ENCODE measurements at places on chromosomes 5 and 9.

DNA sequence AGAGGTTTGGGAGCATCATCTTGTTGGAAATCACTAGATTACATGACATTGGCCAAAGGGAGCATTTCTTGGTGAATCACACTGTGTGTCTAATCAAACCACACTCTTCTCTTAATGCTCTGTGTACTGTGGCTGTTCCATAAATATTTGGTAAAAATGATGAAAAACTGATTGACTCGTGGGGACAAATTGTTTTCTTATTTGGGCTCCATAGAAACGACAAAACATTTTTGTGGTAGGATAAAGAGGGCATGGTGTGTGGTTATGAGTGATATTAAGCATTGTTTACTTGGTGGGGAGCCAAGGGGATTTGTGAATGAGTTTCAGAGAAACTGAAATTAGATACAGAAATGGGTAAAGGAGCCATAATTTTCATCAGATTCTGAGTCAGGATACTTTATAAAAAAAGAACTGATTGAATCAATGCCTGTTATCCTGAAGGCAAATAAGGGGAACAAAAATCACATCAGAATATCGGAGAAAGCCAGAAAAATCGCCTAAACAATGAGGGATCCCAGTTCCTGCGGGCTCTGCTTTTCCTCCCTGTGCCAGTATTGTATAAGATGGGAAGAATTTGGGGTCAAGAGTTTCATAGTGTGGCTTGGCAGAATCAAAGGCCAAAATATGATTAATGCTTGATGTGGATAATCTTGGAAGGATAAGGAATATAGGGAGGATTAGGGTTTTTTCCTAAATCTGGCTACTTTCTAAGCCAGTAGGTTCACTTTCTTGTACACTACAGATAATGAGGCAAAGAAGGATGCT is 33.3 kb downstream of the FBXL7 start:
- no peak for DNase-seq

- DNase-seq: no peak
Measured at GRCh38 chr5:151624476-151624875, 33.3 kb upstream of the FAT2 start.

DNA sequence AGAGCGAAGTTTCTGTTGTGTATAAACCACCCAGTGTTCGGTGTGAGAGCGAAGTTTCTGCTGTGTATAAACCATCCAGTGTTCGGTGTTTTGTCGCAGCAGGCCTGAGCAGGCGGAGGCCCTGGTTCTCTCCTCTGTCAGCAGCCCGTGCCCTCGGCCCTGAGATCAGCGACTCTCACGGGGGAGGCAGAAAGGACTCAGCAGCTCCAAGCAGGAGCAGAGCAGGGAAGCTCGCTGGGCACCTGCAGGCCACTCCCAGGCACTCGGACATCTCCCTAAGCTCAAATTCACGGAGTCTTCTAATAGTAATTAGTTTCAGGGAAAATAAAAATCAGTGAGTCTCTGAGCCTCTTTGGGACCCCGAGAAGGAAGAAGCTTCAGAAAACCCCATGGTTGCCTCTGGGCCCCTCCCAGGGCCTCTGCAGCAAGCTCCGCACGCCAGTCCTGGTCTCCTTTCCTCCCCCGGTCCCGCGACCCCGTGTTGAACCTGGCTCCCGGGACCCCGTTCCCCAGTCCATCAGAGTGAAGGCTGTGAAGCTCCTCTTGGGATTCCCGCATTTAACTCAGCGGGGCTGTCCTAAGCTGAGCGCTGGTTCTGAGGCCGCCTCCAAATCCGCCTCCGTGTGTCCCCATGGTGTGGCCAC is 81.9 kb upstream of the ADAMTS2 start:
- no peak for DNase-seq

DNA sequence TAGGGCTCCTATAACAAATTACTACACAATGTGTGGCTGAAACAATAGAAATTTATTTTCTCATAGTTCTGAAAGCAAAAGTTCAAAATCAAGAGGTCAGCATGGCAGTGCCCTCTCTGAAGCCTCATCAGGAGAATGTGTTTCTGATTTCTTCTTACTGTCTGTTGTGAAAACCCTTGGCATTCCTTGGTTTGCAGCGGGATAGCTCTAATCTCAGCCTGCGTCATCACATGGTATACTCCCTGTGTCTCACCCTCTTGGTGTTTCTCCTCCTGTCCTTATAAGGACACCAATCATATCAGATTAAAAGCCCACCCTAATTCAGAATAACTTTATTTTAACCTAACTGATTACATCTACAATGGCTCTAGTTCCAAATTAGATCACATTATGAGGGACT is 87.5 kb upstream of the CDH9 start:
- DNase-seq: no peak

DNA sequence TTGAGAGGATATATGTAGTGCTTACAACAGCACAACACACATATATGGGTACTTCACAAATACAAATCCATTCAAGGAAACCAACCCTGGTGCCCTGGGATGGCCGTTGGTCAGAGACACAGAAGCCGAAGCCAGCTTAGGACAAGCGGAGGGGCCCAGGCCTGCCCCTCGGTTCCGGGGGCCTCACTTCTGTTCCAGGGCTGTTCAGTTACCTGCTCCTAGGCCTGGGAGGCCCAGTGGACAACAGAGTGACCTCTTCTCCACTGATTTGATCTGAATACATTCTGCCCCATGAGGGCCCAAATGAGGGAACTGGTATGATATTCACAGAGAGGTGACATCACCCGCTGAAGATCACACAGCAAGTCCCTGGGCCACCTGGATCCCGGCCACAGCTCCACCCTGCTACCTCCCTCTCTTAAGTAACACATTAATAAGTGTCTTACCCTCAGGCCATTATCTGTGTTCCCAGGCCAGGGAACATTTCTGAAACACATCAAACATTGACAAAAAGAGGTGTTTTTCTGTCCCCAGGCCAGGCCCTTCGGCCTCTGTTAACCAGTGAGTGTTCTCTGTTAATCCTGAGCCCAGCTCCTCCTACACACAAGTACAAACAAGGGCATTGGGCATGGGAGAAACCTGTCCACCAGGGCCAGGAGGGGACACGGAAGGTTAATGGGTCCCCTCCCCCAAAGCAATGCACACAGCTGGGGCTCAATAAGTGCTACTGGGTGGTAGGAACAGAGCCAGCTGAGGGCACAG is 4.5 kb upstream of the GRHPR start:
- no peak for DNase-seq

GRCh38 chr5:64872044-64872443 is 103.3 kb downstream of the CWC27 start:
- no peak for DNase-seq

- no peak for DNase-seq
Measured at GRCh38 chr5:92588876-92589275, 992.1 kb downstream of the NR2F1-AS1 start.

- no peak for DNase-seq
Measured at GRCh38 chr9:74953235-74953751, 581 bp upstream of the C9orf40 start.

DNA sequence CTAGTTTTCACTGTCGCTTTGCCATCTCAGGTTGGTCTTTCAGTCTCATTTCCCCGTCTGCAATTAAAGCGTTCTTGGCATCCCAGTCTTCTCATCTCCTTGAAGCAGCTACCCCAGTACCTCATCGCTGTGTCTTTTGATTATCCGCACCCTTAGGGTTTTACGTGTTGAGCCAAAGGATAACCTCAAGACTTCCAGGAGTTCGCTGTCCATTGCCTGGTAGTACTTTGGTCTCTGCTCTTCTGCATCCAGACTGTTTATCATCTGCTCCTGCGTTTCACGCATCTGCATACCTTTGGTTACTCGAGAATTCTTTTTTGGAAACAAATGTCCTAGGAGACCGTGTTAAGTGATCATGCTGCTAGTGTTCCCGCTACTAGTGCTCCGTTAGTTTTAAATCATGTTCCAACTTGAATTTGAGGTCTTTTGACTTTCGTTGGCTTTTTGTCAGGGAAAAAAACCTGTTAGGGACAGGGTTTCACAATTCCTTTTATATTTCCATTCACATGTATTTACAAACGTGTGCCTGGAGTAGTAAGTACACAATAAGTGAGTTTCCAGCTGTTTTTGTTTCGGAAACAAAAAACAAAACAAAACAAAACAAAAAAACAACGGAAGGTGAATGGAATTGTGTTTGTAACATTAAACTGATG is 888 bp downstream of the RABGAP1 start:
- no peak for DNase-seq

- DNase-seq: no peak
Measured at GRCh38 chr5:132817011-132817410, 3.9 kb downstream of the SOWAHA start.

- DNase-seq: no peak
Measured at GRCh38 chr5:158751961-158752655, 347.6 kb downstream of the EBF1 start.

DNA sequence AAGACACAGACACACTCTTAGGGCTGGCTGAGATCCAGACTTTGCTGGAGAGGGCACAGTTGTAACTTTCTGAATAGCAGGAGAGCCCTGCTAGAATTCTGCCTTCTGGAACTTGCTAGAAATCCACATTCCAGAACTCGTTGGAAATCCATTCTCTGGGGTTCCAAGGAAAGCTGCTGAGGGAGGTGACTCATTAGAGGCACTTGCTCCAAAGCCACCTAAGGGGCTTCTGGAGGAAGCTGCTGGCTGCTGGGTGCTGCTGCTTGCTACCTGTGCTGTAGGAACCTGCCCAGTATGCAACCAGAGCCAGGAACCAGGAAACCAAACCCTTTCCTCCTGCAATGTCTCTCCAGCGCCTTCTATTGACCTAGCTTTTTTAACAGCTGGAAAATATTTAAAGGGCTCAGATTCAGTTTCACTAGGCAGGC is 4.1 kb upstream of the TLE4 start:
- no peak for DNase-seq

DNA sequence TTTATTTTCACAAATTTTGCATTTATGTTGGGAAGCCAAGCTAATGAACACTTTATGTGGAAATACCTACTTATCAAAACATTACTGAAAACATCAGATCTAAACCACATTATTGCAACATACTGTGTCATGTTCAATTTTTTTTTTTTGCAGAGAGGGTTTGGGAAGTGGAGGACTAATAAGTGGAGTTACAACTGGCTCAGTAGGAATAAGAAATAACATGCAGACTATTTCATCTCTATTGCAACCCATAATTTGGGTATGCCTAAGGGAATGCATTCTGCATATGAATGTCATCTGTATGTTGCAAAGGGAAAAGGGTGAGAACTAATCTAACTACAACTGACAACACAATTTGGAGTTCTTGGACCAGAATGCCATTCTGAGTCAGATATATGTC is 41.8 kb downstream of the APC start:
- no peak for DNase-seq

GRCh38 chr9:93119953-93120845 is 13.9 kb downstream of the NINJ1 start:
- DNase-seq: no peak

DNA sequence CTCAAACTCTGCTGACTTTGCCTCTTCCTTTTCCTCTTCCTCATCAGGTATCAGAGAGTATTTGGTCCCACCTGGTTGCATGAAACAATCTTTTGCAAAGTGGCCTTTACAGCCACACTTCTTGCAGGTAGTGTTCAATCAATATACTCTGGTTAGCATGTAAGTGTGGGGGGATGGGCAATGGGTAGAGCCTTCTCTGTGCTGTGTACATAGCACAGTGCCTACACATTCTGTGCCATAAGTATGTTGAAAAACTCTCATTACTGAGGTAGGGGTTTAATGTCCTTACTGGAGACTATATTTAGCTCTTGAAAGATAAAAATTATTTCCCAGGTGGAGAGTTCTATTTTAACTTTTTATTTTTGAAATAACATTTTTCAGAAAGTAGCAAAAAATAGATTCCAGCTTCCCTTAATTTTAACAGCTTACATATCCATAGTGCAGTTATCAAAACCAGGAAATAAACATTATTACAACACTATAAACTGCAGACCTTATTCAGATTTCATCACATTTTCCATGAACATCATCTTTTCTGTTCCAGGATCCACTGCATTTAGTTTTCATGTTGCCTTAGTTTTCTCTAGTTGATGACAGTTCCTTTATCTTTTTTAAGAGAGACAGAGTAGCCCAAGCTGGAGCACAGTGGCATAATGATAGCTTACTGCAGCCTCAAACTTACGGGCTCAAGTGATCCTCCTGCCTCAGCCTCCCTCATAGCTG is 15.1 kb downstream of the TTC1 start:
- DNase-seq: no peak

- DNase-seq: no peak
Measured at GRCh38 chr9:86061972-86062739, 37.2 kb downstream of the GOLM1 start.

- no peak for DNase-seq
Measured at GRCh38 chr5:15719784-15720183, 219.8 kb downstream of the FBXL7 start.

DNA sequence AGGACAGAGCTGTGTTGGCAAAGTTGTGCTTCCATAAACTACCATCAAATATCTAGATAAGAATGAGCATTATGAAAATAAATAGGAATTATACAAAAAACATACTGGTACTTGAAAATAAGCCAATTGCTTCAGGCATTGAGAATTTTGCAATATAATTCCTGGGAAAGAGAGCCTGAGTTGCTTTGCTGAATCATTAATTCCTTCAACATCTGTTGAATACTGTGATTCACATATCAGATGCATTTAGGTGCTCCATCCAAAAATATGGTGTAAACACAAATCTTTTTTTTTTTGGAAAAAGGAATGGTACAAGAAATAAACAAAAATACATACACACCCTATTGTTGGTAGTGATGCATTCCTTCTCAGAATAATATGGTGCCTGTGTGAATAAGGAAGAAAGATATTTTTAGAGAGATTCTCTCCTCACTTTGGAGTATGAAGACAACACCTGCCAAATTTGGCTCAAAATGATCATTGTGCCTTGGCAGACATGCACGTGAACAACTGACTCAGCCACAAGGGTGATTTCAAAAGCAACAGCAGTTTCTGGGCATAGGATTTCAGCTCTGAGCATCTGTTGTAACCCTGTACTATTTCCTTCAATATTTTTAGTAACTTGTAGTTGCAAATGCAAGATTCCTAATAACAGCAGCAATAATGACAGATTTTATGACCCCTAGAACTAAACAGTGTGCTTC is 96.7 kb downstream of the CAVIN4 start:
- DNase-seq: no peak

- DNase-seq: no peak
Measured at GRCh38 chr9:100580257-100580656, 2.4 kb downstream of the CAVIN4 start.

- DNase-seq: no peak
Measured at GRCh38 chr5:92144824-92145223, 761.7 kb upstream of the ARRDC3 start.

DNA sequence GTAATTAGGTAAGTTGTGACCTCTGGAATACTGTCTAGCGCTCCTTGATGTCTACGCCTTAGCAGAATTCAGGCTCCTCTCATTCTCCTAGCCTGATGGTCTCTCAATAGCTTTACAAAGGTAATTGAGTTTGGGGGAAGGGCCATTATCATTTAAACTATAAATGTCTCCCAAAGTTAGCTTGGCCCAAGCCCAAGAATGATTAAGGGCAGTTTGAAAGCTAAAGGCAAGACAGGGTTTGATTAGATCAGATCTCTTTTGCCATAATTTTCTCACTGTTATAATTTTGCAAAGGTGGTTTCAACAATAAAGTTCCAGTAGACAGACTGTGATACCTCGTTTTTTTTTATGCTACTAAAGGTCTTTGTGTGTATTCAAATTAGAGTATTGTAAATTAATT is 3.7 kb upstream of the SLC30A5 start:
- no peak for DNase-seq
